Activated T-helper 1 cell treated with anti-CD3 and anti-CD28 coated beads, Interleukin-2, amount 50 U/mL, for 16 hours (primary cell): ENCODE measurements at places on chromosomes 5 and 9.

DNA sequence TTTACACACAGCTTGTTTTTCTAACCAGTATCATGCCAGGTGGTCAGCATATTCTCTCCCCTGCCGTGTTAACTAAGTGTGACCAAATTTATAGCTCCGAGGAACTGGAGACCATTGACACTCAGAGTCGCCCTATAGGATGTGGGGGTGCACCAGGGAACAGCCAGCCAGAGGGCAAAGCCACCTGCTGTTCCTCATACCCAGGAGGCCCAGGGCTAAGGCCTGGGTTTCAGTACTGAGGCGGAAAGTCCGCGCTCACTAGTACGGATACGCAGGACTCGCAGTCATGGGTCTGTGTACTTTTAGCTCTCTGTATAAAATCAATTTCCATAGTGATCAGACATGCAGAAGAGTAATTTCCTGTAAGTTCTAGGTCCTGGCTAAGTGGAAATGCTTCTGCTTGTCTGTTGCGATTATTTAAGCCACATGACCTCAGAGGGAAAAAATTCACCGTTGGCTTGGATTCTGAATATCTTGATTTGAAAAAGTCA is 247.0 kb downstream of the AOPEP start:
- DNase-seq, result no peak

GRCh38 chr9:112371060-112371459 is 8.8 kb upstream of the HSDL2 start:
- DNase-seq, result no peak

DNA sequence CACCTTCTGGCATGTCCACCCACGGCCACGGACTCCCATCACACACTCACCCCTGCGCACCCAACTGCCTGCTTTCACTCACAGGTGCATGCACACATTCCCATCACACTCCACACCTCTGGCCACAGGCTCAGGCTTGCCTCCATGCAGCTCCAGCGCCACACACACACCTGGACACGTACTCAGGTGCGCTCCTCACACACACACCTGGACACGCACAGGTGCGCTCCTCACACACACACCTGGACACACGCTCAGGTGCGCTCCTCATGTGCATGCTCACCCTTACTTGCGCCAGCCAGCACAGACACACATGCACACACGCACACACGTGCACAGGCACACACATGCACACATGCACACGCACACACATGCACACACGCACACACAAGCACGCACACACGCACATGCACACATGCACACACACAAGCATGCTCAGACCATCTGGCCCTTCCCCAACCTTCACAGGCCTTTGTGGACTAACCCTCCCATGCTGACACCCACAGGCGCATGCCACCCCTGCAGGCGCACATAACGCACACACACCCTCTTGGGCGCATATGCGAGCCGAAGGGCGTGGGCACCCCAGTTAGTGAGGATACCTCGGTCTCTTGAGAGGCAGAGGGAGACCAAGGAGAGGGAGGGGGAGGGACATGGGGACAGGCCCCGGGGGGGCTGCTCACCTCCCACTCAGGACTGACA is 8.3 kb downstream of the GRIN1 start:
- DNase-seq, result no peak

DNA sequence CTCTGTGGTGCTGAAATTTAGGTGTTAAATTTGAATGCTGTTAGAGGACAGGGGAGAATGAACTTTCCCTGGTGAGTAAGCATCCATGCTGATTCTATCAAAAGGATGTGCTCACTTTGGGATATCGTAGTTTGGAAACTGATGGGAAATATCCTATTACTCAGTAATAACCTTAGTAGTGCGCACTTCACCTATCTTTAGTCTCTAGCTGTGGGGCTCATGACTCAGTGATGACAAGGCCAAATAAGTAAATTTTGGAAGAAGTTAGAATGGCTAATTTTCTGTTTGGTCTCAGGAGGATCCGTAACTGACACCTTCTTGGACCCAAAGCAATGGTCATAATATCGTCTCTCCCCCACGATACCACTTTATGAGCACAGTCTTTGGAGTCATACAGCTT is 448.4 kb downstream of the PSAT1 start:
- no peak for DNase-seq

DNA sequence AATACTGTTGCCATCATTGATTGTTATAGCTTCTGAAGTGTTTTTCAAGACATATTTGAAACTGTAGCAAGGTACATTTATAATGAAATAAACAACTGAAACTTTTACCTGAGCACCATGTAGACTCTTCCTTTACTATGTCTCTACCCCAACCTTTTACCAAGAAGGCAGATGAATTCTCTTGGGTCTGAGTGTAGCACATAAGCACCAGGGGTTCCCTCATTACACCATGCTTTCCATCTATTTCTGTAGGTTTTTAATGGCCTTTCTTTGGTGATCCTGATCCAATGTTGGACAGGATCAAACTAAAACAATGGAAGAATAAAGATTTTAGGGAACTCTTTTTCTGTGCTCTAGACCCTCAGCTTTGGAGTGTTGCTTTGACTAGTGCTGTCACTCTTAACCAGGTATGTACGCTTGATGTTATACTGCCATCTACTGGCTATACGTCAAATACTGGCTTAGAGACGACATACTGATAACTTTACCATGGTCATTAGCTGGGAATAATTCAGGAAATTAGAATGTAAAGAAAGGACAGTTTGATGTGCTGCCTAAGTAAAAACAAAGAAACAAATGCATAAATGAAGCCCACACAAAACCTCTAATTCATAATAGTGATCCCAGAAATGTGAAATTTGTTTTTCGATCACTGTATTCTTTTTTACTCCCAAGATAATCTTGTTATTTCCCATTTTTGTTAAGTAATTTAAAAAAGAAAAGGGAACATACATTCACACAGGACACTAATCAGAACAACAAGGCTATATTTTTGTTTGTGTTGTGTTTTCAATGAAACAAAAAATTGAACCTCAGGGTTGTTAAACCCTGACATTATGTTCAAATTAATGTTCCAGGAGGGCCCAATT is 30.7 kb downstream of the IFNW1 start:
- no peak for DNase-seq

GRCh38 chr9:127562841-127563401 is 49.2 kb upstream of the STXBP1 start:
- no peak for DNase-seq

- peak; percentile 47 for DNase-seq
These were observed 50.5 kb upstream of the EXOC3 start for GRCh38 chr5:392431-392988.

GRCh38 chr5:146290318-146290717 is 48.3 kb upstream of the POU4F3 start:
- no peak for DNase-seq

GRCh38 chr5:40909264-40909663 is at the start of gene C7:
TSS of gene C7 (plus strand) at chr5:40909497. CDS start at chr5:40909611, 114 bp downstream.
- no peak for DNase-seq

GRCh38 chr5:176676361-176676824 is 29.1 kb downstream of the TSPAN17 start:
- no peak for DNase-seq

GRCh38 chr9:13552606-13553215 is 273.2 kb upstream of the MPDZ start:
- no peak for DNase-seq

- no peak for DNase-seq
These were observed 159.8 kb upstream of the ST8SIA4 start for GRCh38 chr5:101062902-101063301.

DNA sequence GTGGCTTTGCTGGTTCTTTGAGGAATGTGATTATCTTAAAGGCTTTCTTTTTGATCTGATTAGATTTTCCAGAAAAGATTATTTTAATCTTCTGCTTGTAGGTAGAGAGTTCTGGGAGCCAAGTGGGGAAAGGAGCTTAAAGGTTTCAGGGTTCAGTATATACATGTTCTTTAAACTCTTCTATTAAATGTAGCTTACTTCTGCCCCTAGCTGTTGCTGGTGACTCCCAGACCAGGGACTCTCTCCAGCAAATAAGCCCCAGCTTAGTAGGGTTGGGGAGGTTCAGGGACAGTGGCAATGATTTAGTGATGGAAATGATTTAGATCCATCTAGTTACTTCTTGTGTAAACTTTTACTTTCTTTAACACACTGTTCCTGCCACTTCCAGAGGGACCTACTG is 72.2 kb downstream of the SLC12A2 start:
- DNase-seq, result no peak

GRCh38 chr9:132235894-132236661 is 74.2 kb downstream of the NTNG2 start:
- DNase-seq, result peak; percentile 67

DNA sequence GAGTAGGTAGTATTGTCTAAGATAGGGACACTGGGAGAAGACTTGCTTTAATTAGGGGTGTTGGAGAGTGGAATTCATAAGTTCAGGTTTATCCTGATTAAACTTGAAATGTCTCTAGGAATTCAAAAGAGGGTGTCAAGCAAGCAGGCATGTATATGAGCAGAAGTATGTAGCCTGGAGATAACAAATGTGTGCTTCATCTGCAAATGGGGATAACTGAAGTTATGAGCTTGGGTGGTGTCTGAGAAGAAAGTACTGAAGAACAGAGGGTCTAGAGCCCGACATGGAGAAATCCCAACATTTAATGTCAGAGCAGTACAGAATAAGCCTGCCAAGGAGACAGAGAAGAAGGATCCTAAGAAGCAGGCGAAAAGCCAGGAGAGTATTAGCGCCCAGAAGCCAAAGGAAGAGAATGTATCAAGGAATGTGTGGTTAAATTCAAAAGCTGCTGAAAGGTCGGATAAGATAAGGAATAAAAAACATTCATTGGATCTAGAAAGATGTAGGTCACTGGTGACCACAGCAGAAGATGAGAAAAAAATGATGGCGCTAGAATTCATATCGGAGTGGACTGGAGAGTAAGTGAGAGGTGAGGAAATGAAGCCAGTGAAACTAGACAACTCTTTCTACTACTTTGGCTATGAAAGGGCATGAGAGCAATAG is 401.5 kb upstream of the PIK3R1 start:
- DNase-seq, result no peak

- DNase-seq, result no peak
These were observed 53.2 kb upstream of the SLC25A51 start for GRCh38 chr9:37956904-37957663.
